Fibroblast of gingiva (primary cell): ENCODE measurements at places on chromosomes 1 and 21.

DNA sequence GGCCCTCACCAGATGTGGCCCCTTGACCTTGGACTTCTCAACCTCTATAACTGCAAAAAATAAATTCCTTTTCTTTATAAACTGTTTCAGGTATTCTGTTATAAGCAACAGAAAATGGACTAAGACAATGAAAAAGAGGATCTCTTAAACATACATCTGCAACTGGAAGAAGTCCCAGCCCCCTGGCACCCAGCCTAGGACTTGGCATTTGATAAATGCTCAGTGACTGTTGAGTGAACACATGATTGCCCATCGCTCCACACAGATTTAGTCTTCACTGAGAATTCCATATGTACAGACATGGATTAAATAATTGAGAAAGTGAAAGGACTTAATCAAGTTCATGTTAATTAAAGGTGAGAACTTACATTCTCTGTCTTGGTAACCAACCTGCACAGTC, 344.9 kb upstream of the RUNX1 start:
- DNase-seq: no peak

DNA sequence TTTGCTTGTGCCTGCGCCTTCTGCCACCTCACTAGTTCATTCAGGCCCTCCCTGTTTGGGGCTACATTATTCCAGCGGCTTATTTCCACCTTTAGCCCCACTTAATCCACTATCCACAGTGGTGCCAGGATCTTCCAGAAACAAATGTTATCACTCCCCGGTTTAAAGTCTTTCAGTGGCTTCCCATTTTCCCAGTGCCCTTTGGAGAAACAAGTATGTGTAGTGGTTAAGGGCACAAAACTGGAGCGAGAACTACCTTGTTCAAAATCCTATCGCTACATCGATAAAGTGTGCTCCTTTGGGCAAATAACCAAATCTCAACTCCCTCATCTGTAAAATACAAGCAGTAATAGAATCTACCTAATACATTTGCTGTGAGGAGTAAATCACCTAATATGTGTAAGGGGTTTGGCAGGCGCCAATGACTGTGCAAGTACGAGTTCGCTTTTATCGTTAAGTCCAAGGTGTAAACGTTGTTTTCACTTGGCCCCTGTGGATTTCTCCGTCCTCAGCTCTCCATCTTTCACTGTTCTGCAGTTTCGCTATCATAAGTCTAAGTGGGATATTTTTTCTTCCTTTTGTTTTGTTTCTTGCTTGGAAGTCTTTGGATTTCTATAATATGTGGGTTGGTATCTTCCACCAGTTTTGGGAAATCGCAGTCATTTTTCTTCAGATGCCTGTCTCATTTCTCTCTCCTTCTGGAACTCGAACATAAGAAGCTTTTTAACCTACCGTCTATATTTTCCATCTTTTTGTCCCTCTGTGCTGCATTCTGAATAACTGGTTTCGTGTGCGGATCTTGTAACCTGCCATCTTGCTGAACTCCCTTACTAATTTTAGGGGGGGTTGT, 844 bp upstream of the MEAF6 start:
- DNase-seq: no peak

- no peak for DNase-seq
Measured at GRCh38 chr1:29240986-29241385, 4.7 kb downstream of the PTPRU start.

- no peak for DNase-seq
Measured at GRCh38 chr1:204355913-204356312, 3.8 kb downstream of the PLEKHA6 start.

GRCh38 chr1:174080819-174081218, 58.7 kb upstream of the RC3H1 start:
- no peak for DNase-seq

DNA sequence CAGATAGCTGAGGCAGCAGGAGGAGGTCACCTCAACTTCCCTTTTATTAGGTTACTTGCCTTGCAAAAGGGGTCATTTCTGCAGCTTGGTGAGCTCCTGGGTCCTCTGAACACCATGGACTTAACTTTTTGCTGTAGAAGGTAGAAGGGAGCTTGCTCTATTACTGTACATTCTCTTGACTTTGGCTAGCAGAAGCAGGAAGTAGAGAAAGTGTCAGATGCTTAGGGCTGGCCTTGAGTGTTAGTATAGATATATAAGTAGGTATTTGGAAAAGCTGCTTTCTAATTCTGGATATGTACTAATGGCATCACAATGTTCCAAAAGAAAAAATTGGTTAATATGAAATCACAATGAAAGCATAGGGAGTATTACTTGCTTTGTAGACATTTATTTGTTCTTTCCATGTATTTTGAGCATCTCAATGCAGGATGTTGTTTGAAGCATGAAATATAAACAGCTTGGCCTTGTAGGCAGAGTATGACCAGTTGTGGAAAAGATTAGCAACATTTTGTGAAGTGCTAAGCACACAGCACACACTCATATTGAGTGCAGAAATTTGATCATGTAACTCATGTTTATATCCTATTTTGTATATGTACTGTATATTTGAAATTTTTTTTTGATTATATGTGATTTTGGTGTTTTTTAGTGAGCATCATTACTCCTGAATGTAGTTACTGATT, 108.8 kb downstream of the DYRK1A start:
- no peak for DNase-seq

- DNase-seq: no peak
Measured at GRCh38 chr1:236206548-236206947, 64.2 kb downstream of the GPR137B start.

- no peak for DNase-seq
Measured at GRCh38 chr1:18411820-18412641, 68.7 kb upstream of the KLHDC7A start.

- peak; percentile 68 for DNase-seq
Measured at GRCh38 chr21:15221799-15222386, 157.1 kb upstream of the NRIP1 start.

DNA sequence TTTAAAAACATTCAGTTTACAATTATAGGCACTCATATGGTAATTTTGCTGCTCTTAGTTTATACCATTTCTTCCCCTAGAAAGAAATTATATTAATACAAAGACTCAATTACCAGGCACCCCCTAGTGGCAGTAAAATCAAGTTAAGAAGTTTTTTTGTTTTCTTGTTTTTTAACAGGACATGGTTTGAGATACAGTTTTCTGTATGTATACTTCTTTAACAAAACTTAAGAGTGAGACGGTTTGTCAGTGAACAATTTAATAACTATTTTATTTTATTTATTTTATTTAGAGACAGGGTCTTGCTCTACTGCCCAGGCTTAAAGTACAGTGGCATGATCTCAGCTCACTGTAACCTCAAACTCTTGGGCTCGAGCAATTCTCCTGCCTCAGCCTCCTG, 224.6 kb downstream of the FAF1 start:
- DNase-seq: peak; percentile 16

GRCh38 chr1:100348549-100349144, 3.7 kb upstream of the CDC14A start:
- no peak for DNase-seq

DNA sequence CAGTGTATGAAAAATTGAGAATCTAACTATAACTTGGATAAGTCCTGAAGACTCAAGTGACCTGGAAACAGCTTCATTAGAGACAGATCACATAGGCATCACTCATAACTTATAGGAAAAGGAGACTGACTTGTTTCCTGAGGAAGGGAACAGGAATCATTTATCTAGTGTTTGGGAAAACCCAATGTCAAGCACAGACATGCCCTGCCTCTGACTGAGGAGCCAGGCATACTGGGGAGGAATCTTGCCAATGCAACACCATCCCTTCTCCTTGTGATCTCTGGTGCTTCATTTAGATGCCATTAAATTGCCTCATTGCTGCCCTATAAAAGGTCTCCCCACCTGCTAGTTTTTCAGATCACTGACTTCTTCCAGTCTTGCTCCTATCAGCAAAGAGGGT, 10.3 kb downstream of the LCE4A start:
- DNase-seq: no peak

GRCh38 chr1:235767795-235768194, 98.9 kb downstream of the LYST start:
- DNase-seq: no peak

DNA sequence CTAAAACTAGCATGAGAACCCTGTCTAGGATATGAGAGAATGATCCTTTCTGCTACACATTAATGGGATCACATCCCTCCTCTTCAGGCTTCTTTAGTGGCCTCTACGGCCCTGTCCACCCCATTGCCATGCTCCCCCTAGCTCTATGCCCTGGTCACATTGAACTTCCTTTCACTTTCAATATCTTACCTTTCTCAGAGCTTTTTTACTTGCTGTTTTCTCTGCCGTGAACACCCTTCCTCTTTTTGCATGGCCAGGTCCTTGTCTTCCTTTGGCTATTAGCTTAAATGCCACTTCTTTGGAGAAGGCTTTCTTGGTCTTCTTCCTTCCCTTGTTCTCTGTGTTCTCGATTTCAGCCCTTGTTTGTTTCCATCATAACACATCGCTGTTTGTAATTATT, 97.4 kb downstream of the GIPC2 start:
- no peak for DNase-seq
